HCT116 (cell line): ENCODE measurements at places on chromosomes 13 and 19. TPM values are rescaled to one million over a fixed set of nuclear protein-coding genes. Genes with fewer than 3 reads are reported as not detected.

DNA sequence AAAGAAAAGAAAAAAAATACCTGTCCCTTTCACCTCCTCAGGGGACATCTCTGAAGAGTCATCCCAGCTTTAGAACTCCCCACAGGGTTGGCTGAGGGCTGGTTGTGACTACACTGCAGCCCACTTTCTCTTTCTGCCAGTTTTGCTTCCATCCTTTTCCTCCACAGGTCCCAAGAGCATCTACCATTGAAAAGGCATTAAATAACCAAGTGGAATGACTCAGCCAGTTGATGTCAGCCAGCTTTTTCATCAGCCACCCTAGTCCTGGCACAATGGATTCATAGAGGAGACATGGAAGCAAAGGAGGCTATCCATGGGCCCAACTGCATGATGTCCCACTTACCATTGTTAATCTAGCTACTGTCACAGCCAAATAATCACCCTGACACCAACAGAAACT, 9.2 kb upstream of the RCBTB1 start:
- no peak for DNase-seq

GRCh38 chr19:55647732-55648584, at the start of gene CCDC106:
CCDC106 (plus strand) TSS chr19:55648212; CDS start chr19:55649047, 835 bp downstream.
- no peak for DNase-seq

DNA sequence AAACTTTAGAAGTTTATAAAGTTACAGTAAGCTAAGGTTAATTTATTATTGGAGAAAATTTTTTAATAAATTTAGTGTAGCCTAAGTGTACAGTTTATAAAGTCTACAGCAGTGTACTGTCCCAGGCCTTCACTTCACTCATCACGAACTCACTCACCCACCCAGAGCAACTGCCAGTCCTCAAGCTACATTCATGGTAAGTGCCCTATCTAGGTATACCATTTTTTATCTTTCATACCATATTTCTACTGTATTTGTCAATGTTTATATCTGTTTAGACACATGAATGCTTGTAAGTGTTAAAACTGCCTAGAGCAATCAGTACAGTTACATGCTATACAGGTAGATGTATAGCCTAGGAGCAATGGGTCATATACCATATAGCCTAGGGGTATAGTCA, 12.5 kb downstream of the INTS6 start:
- DNase-seq, result no peak

GRCh38 chr13:59319276-59319675, 844.5 kb downstream of the DIAPH3 start:
- DNase-seq, result no peak

DNA sequence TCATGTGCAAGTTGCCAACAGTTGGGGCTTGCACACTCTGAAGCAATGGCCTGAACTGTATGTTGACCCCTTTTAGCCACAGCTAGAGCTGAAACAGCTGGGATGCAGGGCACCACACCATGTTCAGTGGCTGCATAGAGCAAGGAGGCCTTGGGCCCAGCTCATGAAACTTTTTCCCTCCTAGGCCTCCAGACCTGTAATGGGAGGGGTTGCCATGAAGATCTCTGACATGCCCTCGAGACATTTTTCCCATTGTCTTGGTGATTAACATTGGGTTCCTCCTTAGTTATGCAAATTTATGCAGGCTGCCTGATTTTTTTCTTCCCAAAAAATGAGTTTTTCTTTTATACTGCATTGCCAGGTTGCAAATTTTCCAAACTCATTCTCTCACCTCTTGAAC, 165.1 kb upstream of the PRR20A start:
- no peak for DNase-seq

GRCh38 chr13:36224730-36225129, 10.4 kb upstream of the SOHLH2 start:
- no peak for DNase-seq

GRCh38 chr13:104553186-104553585, 1487.0 kb upstream of the SLC10A2 start:
- no peak for DNase-seq

GRCh38 chr13:67740871-67741535, 510.9 kb upstream of the PCDH9 start:
- no peak for DNase-seq

- no peak for DNase-seq
These were observed 11.3 kb upstream of the PLA2G4C start for GRCh38 chr19:48121909-48122371.

DNA sequence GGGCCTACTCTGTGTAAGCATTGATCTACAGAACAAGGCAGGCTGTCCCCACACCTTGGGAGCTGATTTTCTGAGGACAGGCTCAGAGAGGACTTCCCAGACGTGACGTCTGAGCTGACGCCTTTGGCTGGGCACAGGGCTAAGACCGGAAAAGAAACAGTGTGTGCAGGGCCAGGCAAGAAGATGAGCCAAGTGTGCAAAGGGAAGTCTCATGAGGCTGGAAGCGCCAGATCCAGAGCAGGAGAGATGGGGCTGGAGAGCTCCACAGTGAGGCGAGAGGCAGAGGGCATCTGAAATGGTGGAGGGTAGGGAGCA, 12.7 kb downstream of the IGLON5 start:
- DNase-seq, result no peak

DNA sequence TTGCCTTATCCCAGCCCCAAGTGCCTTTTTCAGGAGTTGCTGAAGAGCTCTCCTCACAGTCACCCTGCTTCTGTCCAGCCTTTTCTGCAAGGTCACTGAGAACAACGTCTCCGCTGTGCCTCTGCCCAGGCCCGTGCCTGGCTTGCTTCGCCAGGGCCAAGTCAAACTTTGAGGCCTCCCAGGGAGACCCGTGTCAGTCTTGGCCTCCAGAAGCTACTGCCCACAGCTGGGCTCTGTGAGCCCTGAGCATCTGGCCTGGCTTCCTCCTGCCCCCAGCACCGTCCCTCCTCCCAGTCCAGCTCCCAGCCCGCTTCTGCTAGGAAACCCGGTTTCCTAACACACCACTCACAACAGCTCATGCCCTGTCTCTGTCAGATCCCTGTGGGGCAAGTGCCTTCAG, 165.9 kb downstream of the TEX29 start:
- no peak for DNase-seq

- DNase-seq, result no peak
These were observed 657 bp downstream of the PLIN3 start for GRCh38 chr19:4866595-4867424.

DNA sequence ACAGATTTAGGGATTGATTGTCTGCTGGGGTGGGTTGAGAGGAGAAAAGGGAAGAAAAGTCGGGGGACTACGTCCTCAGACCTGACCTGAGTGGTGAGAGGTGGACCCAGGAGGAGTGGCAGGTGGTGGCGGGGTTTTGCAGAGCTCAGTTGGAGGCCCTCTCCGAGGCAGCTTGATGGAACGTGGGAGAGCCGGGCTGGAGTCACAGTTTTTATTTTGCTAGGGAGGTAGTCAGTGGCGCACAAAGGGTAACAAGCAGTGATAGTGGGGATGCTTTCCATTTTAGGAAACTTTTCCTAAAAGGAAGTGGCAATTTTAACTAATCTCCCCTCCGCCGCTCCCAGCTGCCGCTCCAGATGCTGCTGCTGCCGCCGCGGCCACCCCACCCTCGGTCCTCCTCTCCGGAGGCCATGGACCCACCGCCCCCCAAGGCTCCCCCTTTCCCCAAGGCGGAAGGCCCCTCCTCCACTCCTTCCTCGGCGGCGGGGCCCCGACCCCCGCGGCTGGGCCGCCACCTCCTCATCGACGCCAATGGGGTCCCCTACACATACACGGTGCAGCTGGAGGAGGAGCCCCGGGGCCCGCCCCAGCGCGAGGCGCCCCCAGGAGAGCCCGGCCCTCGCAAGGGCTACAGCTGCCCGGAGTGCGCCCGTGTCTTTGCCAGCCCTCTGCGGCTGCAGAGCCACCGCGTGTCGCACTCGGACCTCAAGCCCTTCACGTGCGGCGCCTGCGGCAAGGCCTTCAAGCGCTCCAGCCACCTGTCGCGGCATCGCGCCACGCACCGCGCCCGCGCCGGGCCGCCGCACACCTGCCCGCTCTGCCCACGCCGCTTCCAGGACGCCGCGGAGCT, 1.1 kb upstream of the ZNF581 start:
- DNase-seq, result no peak

Gene LILRA1
- not detected for total RNA-seq

Gene CDKN2D
- total RNA-seq, result 13.8 TPM

Gene BRSK1
- 33.3 TPM for total RNA-seq

Gene FFAR3
- not detected for total RNA-seq

Gene IL4I1
- total RNA-seq, result 0.71 TPM

Gene ATP7B
- total RNA-seq, result 10.3 TPM

Gene IL12RB1
- total RNA-seq, result not detected
